ENCODE measurements at places on chromosomes 5 and 9.

DNA sequence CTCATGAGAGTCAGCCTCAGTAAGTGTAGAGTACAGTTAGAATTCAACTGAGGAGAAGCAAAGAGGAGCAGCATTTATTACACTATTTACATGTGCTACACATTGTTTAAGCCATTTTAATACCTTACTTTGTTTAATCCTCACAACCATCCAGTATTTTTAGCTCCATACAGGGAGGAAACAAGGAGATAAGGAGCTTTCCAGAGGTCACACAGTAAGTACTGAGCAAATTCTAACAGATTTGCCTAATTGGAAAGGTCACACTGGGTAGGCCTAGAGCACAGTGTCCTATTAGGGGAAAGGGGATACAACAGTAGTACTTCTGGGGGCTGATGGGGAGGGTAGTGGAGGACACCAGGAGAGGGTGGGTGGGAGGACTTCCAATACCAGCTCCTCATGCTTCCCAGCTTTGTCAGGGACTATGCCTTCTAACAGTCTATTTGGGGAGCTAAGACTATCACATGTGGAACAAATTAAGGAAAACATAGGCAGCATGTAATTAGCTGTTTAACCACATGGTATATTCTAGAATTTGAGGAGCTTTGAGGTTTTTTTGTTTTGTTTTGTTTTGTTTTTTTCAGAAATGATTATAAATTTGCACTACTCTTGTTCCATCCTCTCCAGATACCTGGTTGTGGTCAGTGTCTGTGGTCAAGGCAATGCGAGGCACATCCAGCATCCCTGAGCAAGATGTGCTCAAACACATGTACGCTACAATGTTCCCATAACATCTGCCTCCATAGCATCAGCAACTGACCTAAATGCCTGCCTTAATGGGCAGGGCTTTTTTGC lies 96.0 kb upstream of the SLC12A2 start:
- DNase-seq = no peak

GRCh38 chr5:56917534-56917933 lies 8.1 kb downstream of the SETD9 start:
- no peak for DNase-seq

DNA sequence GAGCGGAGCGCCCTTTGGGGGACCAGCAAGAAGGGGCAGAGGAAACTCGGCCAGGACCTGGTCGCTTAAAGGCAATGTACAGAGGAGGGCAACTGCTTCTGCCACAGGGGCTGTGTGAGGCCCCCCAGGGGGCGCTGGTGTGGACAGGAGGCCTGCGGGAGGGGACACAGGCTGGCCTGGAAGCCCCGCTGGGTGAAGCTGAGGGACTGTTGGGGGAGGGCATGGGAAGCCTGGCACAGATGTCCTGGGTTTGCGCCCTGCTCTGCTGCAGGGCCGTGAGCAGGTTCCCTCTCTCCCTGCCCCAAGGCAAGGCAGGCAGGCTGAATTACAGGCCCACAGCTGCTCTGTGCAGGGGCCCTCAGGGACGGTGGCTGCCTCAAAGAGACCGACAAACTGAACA lies 5.4 kb downstream of the MED22 start:
- DNase-seq = no peak

DNA sequence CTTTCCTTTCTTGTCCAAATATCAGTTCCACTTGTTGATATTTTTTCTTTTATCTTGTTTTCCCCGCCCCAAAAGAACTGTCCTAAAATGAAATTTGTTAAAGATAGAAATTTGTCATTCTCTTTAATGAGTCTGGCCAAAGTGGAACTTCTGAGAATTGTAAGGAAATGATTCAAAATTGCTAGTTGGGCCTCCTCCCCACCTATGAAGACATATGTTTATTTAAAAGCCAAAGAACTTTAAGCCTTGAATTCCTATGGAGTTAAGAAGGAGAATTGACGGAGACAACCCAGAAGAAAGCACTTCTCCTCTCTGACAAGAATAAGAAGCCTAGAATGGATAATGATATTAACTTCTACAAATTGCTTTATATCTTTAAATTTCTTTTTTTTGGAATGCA lies 59.1 kb upstream of the ALDH1A1 start:
- DNase-seq = no peak

- peak; percentile 25 for DNase-seq
These were observed 49.6 kb upstream of the KIF2A start for GRCh38 chr5:62256161-62257019.

DNA sequence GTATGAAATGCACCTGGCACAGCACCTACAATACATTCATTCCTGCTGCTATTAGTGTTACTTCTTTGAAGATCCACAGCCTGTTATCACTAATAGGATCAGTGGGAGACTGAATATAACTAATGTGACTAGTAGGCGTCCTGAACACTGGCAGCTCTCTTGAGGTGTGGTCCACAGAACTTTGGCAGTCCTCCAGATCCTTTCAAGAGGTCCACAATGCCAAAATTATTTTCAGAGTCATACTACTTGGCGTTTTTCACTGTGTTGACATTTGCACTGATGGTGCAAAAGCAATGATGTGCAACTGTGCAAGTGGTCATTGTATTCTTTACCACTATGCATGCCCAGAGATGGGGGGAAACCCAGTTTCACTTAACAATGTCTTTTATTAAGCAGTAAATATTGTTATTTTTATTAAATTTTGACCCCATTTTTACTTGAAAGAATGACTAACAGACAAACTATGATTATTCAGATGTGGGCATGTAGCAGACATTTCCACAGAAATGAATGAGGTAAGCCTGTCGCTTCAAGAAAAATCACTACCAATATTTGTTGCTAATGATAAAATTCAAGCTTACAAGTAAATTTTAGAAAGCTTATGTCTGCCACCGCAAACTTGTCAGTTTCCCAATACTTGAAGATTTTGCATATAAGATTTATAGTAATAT lies 48.9 kb downstream of the ADRB2 start:
- DNase-seq = no peak

DNA sequence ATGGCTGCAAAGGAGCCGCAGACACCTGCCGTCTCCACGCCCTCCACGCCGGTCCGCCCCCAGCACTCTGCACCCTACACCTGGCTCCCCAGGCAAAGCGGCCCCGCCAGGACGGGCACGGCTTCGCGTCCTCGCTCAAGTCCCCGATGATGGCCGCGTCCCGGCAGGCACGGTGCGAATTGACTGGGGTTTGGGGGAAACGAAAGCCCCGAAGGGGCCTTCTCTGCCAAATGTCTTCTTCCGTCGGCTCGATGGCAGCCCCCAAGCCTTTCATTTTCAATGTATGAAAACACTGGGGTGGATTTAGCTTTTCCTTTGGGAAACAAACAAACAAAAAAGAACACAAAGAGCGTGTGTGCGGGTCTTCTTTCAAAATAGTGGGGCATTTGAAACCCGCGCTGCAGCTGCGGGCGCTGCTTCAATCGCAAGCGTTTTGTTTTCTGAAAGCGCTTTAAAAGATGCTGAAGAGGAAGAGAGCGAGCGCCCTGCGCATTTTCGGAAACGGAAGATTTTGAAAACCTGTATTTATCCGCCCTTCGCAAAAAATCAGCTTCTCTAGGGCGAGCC lies 160.0 kb downstream of the RMI1 start:
- DNase-seq = peak; percentile 5

- DNase-seq = no peak
These were observed 355.7 kb downstream of the ARHGEF28 start for GRCh38 chr5:73981704-73982103.

DNA sequence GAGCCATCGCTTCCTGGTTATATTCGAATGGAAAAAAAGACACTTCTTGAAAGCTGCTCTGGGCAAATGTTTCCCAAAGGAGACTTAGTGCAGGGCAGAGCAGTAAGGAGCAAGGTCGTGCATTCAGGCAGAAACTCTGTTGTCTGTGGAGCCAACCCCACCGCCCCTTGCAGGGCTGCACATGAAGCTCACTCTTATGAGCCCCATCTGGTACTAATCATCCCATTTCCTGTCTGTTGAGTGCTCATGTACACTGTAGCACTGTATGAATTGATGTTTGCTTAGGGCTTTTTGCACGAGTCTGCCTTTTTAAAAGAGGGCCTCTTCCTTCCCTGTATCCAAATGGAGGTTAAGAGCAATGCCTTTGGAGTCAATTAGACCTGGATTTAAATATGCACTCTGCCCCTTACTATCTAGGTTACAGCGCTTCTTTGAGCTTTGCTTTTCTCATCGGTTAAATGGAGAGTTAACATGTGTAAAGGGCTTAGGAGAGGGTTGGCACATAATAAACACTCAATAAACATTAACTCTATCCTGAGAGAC lies 25.4 kb downstream of the HMHB1 start:
- no peak for DNase-seq

DNA sequence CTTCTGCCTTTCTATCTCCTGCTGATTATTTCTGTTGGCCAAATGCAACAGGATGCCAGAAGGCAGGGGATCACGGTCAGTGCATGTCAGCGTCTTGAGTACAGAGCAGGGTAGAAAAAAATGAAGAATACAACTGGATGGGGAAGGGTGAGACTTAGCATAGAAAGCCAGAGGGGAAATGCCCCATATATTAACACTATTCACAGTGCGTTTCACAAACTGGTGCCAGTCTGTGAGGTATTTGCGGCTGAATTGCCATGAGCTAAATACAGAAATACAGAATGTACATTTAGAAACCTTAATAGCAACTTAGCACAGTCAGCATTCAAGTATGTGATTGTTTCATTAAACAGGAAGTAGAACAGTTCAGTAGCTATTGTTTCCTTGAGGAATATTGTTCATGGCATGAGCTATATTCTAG lies 31.0 kb upstream of the SLC1A3 start:
- peak; percentile 85 for DNase-seq

GRCh38 chr5:59174248-59174844 lies 591.5 kb downstream of the RAB3C start:
- DNase-seq = peak; percentile 83

DNA sequence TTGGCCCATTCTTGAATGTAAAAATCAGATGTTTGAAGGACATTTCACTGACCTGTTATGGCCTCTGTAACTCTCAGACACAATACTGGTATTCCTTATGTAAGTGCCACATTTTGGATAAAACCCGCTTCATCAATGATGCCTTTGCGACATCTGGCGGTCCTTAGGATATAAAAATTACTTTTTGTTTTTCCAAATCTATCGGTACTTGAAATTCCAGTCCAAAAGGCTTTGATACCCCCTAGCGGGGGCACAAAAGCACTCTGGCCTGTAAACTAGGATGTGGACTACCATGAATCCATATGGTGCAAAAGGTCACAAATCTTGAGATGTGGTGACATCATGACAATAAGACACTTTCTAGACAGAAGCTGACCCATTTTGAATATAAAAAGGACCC lies 291.8 kb downstream of the KIAA0825 start:
- no peak for DNase-seq

DNA sequence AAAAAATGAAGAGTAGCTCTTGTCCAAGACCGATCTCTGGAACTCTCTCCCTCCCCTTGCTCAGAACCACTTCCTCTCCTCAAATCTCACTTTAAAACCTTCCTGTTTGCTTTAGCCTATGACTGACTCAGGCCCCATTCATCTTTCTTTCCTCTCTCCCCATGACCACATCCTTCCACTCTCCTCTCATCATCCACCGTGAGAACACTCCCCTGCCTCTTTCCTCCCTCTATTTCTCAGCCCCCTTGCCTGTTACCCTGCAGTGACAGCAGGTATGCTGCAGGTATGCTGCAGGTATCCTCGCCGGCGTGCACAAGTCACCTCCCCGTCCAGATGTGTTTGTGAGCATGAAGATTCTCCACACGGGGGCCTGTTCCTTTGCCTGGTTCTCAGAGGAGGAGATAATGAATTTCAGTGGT lies 505.3 kb downstream of the CCDC171 start:
- DNase-seq = peak; percentile 74

GRCh38 chr5:166346726-166347374 lies 1944.6 kb upstream of the WWC1 start:
- no peak for DNase-seq

- no peak for DNase-seq
These were observed 1072.1 kb upstream of the WWC1 start for GRCh38 chr5:167219298-167219697.

DNA sequence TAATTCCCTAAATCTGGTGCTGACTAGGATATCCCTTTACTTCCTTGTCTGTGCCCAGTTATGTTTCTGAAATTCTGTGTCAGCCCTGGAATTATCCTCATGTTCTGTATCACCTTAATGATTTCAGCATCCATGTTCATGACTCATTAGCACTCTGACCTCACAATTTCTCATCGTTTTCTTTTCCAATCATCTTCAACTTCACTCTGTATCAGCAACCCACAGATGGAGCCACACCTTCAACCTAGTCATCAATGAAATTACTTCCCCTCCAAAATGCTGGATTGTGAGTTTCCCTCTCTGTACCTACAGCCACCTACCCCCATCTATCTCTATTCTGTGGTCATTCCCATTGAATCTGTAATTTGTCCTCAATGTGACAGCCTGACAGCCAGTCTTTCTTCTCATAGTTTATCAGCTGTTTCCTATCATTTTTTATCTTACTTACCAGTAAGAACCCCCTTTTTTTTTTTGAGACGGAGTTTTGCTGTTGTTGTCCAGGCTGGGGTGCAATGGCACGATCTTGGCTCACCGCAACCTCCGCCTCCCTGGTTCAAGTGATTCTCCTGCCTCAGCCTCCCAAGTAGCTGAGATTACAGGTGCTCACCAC lies 3.1 kb upstream of the IL6ST start:
- DNase-seq = peak; percentile 71

DNA sequence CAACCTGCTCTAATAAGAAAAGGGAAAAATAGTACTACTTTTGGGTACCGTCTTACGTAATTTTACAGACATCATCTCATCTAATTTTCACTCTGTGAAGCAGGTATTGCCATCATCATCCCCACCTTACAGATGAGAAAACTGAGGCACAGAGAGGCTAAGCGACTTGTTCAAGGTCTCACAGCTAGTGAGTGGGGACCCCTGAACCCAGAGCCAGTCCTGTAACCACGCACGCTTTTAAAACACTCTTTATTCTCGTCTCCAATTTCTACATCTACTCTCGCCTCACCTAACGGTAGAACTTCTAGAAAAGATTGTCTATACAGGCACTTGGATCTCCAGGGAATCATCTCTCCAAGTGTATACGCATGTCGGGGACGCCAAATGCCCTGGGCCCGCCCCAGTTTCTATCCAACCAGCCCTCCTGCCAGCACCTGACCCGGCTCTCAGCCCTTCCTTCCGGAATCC lies 1.5 kb upstream of the TRAF1 start:
- peak; percentile 35 for DNase-seq

All from amniotic epithelial cell (primary cell).